ENCODE measurements at places on chromosomes 4 and X.
A peak's percentile ranks its signal among the peaks of the same experiment; 100 is the strongest.

GRCh38 chr4:38931125-38931524 is 63.5 kb downstream of the FAM114A1 start:
- H3K27ac ChIP-seq = no peak overlapping the region
- no peak for DNase-seq
- no peak overlapping the region for H3K4me3 ChIP-seq
- peaks cover 6% of the 10 kb centered on the region for H3K4me1 ChIP-seq
- H3K27me3 ChIP-seq = no peaks in the 10 kb centered on the region

DNA sequence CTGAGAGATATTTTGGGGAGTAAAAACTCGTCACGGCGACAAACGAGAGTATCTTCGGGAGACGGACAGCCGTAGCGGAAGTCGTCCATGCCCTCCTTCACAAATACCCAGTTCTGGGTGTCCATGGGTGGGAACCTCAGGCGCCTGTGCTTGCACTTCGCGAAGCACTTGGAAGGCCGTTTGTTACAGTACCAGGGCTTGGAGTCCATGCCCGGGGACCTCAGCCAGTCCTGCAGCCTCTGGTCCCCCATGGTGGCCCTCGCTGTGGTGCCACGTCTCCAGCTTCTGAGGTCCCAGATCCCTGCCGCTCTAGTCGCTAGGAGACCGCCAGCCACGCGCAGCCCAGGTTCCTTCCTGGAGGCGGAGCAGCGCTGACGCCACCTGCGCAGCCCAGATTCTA is at the start of gene FAM47A:
FAM47A (minus strand) TSS at position 287 of the 400 bp plus-strand sequence; CDS start at position 251, 36 bp downstream.
- no peak within 1 kb of the TSS for H3K27ac ChIP-seq
- H3K36me3 ChIP-seq = no peaks in the 10 kb centered on the region
- H3K4me3 ChIP-seq = no peak within 1 kb of the TSS
- H3K4me1 ChIP-seq = no peaks in the 10 kb centered on the region

- no peaks in the 10 kb centered on the region for H3K4me1 ChIP-seq
- H3K4me3 ChIP-seq = no peak overlapping the region
- no peak for DNase-seq
- H3K27ac ChIP-seq = no peak overlapping the region
Measured at GRCh38 chrX:32293962-32294700, 917.2 kb downstream of the DMD start.

DNA sequence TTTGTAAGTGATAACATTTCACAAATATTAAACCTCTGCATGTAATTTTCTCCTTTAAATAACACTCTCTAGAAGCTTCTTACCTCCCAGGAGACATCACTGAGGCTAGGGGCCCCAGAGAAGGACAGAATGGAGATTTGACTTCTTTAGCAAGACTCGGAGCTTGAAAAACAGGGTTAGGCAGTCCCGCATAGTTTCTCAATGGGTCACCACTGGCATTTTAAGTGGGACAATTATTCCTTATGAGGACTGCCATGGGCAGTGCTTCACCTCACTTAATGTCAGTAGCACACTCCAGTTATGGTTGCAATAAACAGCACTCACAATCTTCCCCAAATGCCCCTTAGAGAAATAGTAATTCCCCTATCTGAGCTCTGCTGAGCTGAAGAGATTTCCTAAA is 66.7 kb upstream of the NOCT start:
- H3K27ac ChIP-seq = no peak overlapping the region
- H3K4me3 ChIP-seq = no peak overlapping the region

- H3K27ac ChIP-seq = no peak overlapping the region
- no peak overlapping the region for H3K4me3 ChIP-seq
- H3K27me3 ChIP-seq = peaks cover 19% of the 10 kb centered on the region
- peaks cover 4% of the 10 kb centered on the region for H3K4me1 ChIP-seq
- no peak for DNase-seq
Measured at GRCh38 chrX:17854531-17854930, 6.6 kb downstream of the RAI2 start.

DNA sequence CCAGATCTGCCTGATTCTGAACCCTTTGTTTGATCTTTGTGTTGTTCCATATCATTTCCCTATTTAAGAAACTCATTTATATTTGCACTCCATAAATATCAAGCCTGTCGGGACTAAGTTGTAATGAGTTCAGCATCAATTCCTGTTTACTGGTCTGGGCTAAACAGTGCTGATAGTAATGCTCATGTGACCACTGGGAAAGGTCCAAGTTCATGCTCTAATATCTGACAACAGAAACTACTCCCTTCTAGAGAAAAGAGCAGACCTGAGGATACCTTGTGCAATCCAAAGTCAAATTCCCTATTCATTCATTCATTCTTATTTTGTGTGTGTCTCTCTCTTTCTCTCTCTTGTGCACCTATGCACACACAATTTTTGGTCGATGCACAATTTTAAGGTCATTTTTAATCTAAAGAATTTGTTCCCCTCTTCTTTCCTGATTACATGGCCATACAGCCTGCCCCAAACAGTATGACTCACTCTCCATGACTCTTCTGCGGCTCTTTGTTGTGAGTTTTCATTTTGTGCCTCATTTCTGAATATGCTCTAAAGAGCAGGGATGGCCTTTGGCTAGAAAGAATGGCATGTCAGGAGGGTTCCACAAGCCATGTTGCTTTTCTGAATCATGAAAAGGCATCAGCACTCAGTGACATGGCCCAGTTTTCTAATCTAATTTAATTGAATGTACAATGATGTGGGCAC is 664.3 kb downstream of the RPA4 start:
- H3K27me3 ChIP-seq = no peaks in the 10 kb centered on the region
- peaks cover 3% of the 10 kb centered on the region for H3K4me1 ChIP-seq
- DNase-seq = no peak
- H3K36me3 ChIP-seq = no peaks in the 10 kb centered on the region
- H3K27ac ChIP-seq = no peak overlapping the region

- DNase-seq = no peak
- no peaks in the 10 kb centered on the region for H3K4me1 ChIP-seq
- H3K27ac ChIP-seq = no peak overlapping the region
- H3K27me3 ChIP-seq = no peaks in the 10 kb centered on the region
Measured at GRCh38 chrX:22246620-22247019, 26.1 kb upstream of the CBLL2 start.

DNA sequence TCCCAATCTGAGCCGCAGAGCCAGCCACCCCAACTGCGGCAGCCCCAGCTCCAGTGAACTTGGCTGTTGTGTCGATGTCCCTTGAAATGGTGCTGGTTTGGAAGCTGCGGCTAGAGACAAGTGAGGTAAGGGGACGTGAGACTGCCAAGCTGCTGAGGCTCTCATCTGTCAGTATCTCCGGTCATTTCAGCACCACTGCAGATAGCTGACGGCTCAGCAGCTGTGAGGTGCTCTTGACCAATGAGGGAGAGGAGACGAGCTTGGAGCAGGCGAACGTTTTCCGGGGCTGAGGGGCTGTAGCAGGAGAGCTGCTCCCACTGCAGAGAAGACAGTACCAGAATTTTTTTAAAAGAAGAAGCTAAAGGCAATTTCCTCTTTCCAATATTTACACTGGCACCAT is 175.5 kb upstream of the CASK start:
- no peaks in the 10 kb centered on the region for H3K36me3 ChIP-seq
- H3K27me3 ChIP-seq = no peaks in the 10 kb centered on the region
- no peak for DNase-seq
- peaks cover 5% of the 10 kb centered on the region for H3K4me1 ChIP-seq
- H3K4me3 ChIP-seq = no peak overlapping the region

DNA sequence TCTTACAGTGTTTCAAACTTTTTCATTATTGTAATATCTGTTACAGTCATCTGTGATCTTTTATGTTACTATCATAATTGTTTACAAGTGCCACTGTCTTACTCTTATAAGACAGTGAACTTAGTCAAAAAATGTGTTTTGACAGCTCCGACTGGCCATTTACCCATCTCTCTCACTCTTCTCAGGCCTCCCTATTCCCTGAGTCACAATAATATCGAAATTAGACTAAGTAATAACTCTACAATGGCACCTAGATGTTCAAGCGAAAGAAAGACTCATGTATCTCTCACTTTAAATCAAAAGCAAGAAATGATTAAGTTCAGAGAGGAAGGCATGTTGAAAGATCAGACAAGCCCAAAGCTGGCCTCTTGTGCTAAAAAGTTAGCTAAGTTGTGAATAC is 184.2 kb downstream of the CDS1 start:
- no peak overlapping the region for H3K27ac ChIP-seq
- H3K27me3 ChIP-seq = no peaks in the 10 kb centered on the region
- H3K4me3 ChIP-seq = no peak overlapping the region
- DNase-seq = no peak
- H3K36me3 ChIP-seq = no peaks in the 10 kb centered on the region
- H3K4me1 ChIP-seq = no peaks in the 10 kb centered on the region

GRCh38 chr4:73019462-73020047 is 50.0 kb downstream of the COX18 start:
- H3K4me1 ChIP-seq = no peaks in the 10 kb centered on the region
- H3K36me3 ChIP-seq = no peaks in the 10 kb centered on the region
- H3K27ac ChIP-seq = no peak overlapping the region
- DNase-seq = peak; percentile 24
- no peak overlapping the region for H3K4me3 ChIP-seq
- peaks cover 5% of the 10 kb centered on the region for H3K27me3 ChIP-seq

DNA sequence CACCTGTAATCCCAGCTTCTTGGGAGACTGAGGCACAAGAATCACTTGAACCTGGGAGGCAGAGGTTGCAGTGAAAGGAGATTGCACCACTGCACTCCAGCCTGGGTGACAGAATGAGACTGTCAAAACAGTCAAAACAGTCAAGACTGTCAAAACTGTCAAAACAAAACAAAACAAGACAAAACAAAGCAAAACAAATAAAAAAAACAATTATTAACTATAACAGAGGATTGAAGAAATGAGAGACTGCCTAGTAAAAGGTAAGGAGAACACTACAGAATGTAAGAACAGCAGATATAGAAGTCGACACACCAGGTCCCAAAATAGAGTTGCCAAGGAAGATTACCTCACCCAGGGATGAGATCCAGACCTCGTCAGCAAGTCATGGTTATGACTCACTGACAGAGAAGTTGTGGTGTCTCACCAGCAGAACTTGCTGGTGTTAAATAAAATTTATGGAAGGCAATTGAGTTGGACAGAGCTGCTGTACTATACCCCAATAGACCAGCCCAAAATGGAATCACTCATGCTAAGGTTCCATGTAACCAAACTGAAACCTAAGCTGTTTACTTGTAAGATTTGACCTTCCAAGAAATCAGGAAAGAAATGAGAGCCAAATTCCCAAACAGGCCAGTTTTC is 32.1 kb upstream of the GK start:
- H3K4me1 ChIP-seq = no peaks in the 10 kb centered on the region
- H3K27me3 ChIP-seq = no peaks in the 10 kb centered on the region
- DNase-seq = no peak
- no peak overlapping the region for H3K27ac ChIP-seq
- H3K4me3 ChIP-seq = no peak overlapping the region

GRCh38 chr4:63123441-63123840 is 1285.8 kb downstream of the TECRL start:
- no peak for DNase-seq
- H3K27ac ChIP-seq = no peak overlapping the region
- H3K4me1 ChIP-seq = no peaks in the 10 kb centered on the region
- H3K36me3 ChIP-seq = no peaks in the 10 kb centered on the region
- no peak overlapping the region for H3K4me3 ChIP-seq

DNA sequence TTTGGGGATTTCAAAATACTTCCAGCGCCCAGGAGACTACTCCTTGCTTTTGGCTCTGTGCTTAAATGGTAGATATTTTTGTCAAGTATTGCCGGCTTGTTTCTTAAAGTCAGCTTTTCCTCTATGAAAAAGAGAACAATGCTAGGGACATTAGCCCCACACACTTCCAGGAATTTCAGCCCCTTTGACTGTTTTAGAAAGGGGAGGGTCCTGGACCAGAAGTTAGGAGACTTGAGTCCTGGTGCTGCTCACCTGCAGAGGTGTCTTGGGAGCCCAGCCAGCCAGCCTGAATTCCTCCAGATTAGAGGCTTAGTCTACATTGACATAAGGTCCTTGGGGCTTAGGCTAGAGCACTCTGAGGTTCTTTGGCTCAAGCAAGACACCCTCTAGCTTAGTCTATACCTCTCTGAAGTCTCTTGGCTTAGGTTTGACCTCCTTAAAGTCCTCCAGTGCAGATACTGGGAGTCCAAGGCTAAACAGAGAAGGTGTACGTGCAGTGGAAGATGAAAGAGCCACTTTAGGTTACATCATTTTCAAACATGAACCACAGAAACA is 1.6 kb upstream of the SETD7 start:
- peak overlapping the region; percentile 95 for H3K27ac ChIP-seq
- H3K4me1 ChIP-seq = peaks cover 45% of the 10 kb centered on the region
- peak; percentile 13 for DNase-seq

- DNase-seq = no peak
- no peaks in the 10 kb centered on the region for H3K36me3 ChIP-seq
- peaks cover 7% of the 10 kb centered on the region for H3K27me3 ChIP-seq
- no peak overlapping the region for H3K27ac ChIP-seq
Measured at GRCh38 chr4:14743172-14743571, 259.1 kb upstream of the CPEB2 start.

- H3K27ac ChIP-seq = no peak overlapping the region
- H3K36me3 ChIP-seq = peaks cover 24% of the 10 kb centered on the region
- no peaks in the 10 kb centered on the region for H3K27me3 ChIP-seq
- H3K4me1 ChIP-seq = peaks cover 27% of the 10 kb centered on the region
- no peak overlapping the region for H3K4me3 ChIP-seq
- no peak for DNase-seq
Measured at GRCh38 chrX:154356596-154356995, 17.8 kb downstream of the FLNA start.

- peak; percentile 47 for DNase-seq
- no peaks in the 10 kb centered on the region for H3K36me3 ChIP-seq
- H3K4me3 ChIP-seq = no peak overlapping the region
- H3K27ac ChIP-seq = no peak overlapping the region
Measured at GRCh38 chr4:6362896-6363295, 93.2 kb downstream of the WFS1 start.

GRCh38 chr4:168118116-168118655 is 25.8 kb downstream of the ANXA10 start:
- no peak overlapping the region for H3K27ac ChIP-seq
- H3K4me3 ChIP-seq = no peak overlapping the region
- no peak for DNase-seq
- no peaks in the 10 kb centered on the region for H3K36me3 ChIP-seq

DNA sequence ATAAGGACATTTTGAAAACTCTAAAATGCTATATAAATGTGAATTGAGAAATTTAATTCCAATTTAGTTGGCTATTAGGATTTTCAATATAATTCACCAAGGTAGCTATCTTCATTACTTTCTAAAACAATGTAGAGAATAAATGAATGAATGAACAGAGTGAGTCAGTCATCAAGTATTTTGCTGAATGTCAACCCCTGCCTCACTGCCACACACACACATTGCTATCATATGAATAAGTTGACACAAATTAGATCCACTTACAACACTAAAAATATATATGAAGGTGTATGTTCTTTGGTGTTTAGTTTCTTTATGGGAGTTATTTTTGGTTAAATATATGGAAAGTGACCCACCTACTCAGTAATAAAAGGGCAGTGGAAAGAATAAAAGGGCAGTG is 141.4 kb upstream of the SMIM10 start:
- H3K36me3 ChIP-seq = peaks cover 2% of the 10 kb centered on the region
- H3K4me3 ChIP-seq = no peak overlapping the region
- no peak overlapping the region for H3K27ac ChIP-seq
- DNase-seq = no peak

- peak; percentile 67 for DNase-seq
- H3K27ac ChIP-seq = no peak overlapping the region
- H3K4me1 ChIP-seq = peaks cover 3% of the 10 kb centered on the region
- no peak overlapping the region for H3K4me3 ChIP-seq
- no peaks in the 10 kb centered on the region for H3K36me3 ChIP-seq
Measured at GRCh38 chr4:1771555-1772305, 21.4 kb upstream of the FGFR3 start.

GRCh38 chrX:49958727-49959485 is 36.5 kb downstream of the CLCN5 start:
- no peaks in the 10 kb centered on the region for H3K4me1 ChIP-seq
- no peaks in the 10 kb centered on the region for H3K27me3 ChIP-seq
- H3K36me3 ChIP-seq = no peaks in the 10 kb centered on the region
- DNase-seq = no peak

GRCh38 chrX:3094261-3094660 is 53.0 kb downstream of the ARSF start:
- DNase-seq = no peak
- no peaks in the 10 kb centered on the region for H3K4me1 ChIP-seq
- H3K27me3 ChIP-seq = peaks cover 1% of the 10 kb centered on the region
- no peaks in the 10 kb centered on the region for H3K36me3 ChIP-seq
